ENCODE measurements at places on chromosomes 11 and 22. TPM values are rescaled to one million over a fixed set of nuclear protein-coding genes. Genes with fewer than 3 reads are reported as not detected.

The PKNOX2 gene
- 30.2 TPM for total RNA-seq

- no peaks in the 10 kb centered on the region for H3K27me3 ChIP-seq
These were observed 103.5 kb upstream of the OR5AK2 start for GRCh38 chr11:56885177-56885576.

GRCh38 chr11:58726737-58727414 lies 4.9 kb downstream of the GLYAT start:
- no peak overlapping the region for H3K27ac ChIP-seq
- no peak overlapping the region for H3K4me3 ChIP-seq
- H3K27me3 ChIP-seq, result no peaks in the 10 kb centered on the region

DNA sequence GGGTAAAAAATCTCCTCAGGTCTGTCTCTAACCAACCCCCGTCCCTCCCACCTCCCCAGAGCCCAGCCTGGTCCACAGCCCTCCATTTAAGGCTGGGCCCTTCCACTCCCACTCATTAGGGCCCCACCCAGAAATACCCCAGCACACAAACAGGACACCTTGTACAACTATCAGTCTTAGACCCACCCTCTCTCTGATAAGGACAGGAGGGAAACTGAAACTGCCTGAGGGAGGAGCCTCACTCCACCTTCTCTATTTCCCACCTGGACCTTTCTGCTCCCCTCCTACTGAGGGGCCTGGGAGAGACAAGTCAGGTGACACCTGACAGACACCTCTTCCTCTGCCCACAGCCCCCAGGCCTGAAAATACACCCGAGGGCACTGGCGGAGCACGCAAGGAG lies 90.2 kb downstream of the PLEKHA7 start:
- no peaks in the 10 kb centered on the region for H3K36me3 ChIP-seq
- H3K4me1 ChIP-seq, result peaks cover 22% of the 10 kb centered on the region
- no peaks in the 10 kb centered on the region for H3K27me3 ChIP-seq
- no peak for DNase-seq
- peak overlapping the region; percentile 45 for H3K27ac ChIP-seq

DNA sequence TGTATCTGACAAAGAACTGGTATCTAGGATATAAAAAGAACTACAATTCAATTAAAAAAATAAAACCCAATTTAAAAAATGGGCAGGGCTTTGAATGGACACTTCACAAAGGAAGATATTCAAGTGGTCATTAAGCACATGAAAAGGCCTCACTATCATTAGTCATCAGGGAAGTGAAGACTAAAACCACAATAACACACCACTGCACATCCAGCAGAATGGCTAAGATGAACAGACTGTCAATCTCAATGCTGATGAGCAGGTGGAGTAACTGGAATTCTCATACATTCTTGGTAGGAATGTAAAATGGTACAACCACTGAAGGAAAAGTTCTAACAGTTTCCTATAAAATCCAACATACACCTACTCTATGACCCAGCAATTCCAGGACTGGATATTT lies 8.9 kb downstream of the HPS4 start:
- no peaks in the 10 kb centered on the region for H3K4me1 ChIP-seq
- H3K27ac ChIP-seq, result no peak overlapping the region
- H3K4me3 ChIP-seq, result no peak overlapping the region

The INPP5J gene
- total RNA-seq, result 1.6 TPM

DNA sequence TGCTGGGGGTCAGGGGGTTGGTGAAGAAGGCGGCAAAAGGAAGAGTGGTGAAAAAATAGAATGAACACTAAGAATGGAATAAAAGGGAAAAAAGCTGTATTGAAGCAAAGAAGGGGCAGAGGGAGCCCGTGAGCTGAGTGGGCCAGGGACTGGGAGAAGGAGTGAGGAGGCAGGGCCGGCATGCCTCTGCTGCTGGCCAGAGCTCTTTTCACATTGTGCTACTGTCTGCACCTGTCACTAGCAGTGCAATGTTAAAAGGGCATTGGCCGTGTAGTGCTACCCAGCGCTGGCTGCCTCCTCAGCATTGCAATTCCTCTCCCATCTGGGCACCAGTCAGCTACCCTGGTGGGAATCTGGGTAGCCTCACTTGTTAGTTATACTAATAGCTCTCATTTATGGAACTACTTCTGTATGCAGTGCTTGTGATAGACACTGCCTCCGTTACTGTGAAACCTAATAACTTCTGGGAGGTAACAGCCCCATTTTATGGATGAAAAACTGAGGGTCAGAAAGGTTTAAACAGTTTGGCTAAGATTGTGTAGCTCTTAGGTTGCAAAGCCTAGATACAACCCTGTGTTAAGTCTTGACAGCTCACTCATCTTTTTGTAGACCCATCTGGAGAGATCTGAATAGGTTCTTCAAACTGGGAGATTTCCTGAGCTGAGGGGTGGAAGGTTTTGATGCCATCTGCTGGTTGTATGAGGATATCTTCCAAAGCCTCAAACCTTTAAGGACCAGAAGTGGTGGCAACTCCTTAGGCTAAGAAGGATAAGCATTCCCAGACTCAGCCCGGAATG lies 8.5 kb downstream of the YPEL4 start:
- no peak overlapping the region for H3K27ac ChIP-seq
- no peaks in the 10 kb centered on the region for H3K36me3 ChIP-seq
- peaks cover 22% of the 10 kb centered on the region for H3K4me1 ChIP-seq

DNA sequence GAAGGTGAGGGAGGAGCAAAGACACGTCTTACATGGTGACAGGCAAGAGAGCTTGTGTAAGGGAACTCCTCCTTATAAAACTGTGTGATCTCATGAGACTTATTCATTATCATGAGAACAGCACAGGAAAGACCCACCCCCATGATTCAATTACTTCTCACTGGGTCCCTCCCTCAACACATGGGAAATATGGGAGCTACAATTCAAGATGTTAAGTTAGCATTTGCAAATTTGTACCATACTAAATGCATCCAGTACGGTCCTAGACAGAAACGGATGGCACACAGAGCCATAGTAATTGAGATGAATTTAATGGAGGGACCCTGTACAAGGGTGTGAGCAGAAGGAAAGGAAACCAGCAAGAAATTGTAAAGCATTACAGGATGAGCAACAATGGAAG lies 765.8 kb upstream of the API5 start:
- H3K4me3 ChIP-seq, result no peak overlapping the region
- DNase-seq, result no peak
- H3K4me1 ChIP-seq, result no peaks in the 10 kb centered on the region
- no peak overlapping the region for H3K27ac ChIP-seq

- H3K4me1 ChIP-seq, result no peaks in the 10 kb centered on the region
- H3K27me3 ChIP-seq, result no peaks in the 10 kb centered on the region
- H3K36me3 ChIP-seq, result no peaks in the 10 kb centered on the region
- no peak for DNase-seq
- H3K4me3 ChIP-seq, result no peak overlapping the region
These were observed 122.2 kb upstream of the PDGFD start for GRCh38 chr11:104286129-104286528.

- no peak overlapping the region for H3K4me3 ChIP-seq
- no peak for DNase-seq
- no peaks in the 10 kb centered on the region for H3K36me3 ChIP-seq
- H3K27me3 ChIP-seq, result no peaks in the 10 kb centered on the region
These were observed 5.8 kb downstream of the MYOD1 start for GRCh38 chr11:17725174-17725573.

The MOV10L1 gene
- total RNA-seq, result 5.6 TPM

The HIC2 gene
- total RNA-seq, result 8.0 TPM

GRCh38 chr11:20594274-20595061 lies 4.9 kb upstream of the SLC6A5 start:
- DNase-seq, result no peak
- H3K36me3 ChIP-seq, result no peaks in the 10 kb centered on the region
- H3K27ac ChIP-seq, result no peak overlapping the region
- no peak overlapping the region for H3K4me3 ChIP-seq

DNA sequence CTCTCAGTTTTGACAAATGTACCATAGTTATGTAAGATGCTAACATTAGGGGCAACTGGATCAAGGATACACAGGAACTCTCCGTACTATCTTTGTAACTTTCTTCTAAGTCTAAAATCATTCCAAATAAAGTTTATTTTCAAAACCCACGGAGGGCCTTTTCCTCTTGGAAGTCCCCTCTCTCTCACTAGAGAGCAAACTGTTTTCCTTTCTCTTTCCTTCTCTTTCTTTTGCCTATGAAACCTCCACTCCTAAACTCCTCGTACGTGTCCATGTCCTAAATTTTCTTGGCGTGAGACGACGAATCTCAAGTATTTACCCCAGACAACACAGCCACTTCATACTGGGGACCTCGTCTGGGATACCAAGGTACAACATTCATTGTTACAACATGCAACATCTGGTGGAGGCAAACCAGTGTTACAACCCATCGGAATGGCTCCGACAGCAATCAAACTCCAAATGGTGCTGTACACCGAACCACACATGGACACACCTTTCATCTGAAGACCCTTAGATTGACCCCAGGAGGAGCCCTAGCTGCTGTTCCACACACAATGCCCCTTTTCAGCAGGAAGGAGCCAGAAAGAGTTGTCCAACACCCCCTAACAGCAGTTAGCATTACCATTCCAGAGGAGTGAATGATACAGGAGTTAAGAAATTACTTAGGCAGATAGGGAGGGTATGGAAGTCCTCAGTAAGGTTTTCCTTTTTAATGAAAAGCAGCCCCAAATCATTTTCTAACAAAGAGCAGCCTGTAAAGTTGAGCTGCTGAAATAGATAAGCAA lies 108.1 kb downstream of the SGSM3 start:
- H3K27ac ChIP-seq, result no peak overlapping the region
- H3K27me3 ChIP-seq, result no peaks in the 10 kb centered on the region
- H3K4me3 ChIP-seq, result no peak overlapping the region
- no peaks in the 10 kb centered on the region for H3K36me3 ChIP-seq
- peaks cover 6% of the 10 kb centered on the region for H3K4me1 ChIP-seq
- DNase-seq, result no peak

DNA sequence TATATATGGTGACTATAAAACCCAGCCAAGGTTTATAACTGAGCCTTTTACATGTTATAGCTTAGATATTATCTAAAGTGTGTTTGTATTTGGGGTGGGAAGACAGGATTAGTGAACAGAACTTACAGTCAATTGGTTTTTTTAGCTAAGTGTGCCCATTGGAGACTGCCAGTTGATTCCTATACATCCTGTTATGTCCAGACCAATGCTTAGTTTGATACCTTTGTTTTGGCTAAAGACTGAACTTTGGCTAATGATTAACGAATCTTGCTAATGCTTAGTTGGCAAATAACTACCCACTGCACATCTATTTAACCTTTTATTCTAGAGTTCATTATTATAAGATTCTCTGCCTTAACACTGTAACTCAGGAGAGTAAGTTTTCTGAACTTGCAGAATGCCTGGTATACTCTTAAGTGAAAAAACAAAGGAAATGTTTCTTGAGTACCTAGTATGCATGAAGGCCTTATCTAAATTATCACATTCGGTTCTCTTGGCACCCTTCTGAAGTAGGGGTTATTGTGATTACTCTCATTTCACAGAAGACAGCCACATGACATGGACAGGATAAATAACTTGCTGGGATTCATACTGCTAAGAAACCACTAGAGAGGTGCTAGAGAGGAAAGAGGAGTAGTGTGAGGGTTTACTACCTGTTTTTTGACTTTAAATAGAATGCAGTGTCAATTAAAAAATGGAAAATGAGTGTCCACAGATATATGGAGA lies 54.0 kb downstream of the KREMEN1 start:
- H3K27ac ChIP-seq, result no peak overlapping the region
- H3K4me1 ChIP-seq, result no peaks in the 10 kb centered on the region
- H3K4me3 ChIP-seq, result no peak overlapping the region
- no peaks in the 10 kb centered on the region for H3K36me3 ChIP-seq
- DNase-seq, result no peak

The DCHS1 gene
- 29.3 TPM for total RNA-seq

GRCh38 chr11:69121021-69121420 lies 34.7 kb upstream of the SMIM38 start:
- no peaks in the 10 kb centered on the region for H3K4me1 ChIP-seq
- H3K4me3 ChIP-seq, result no peak overlapping the region
- no peaks in the 10 kb centered on the region for H3K27me3 ChIP-seq
- no peaks in the 10 kb centered on the region for H3K36me3 ChIP-seq
- H3K27ac ChIP-seq, result no peak overlapping the region

GRCh38 chr11:124887667-124888013 lies 10.0 kb downstream of the ROBO4 start:
- peaks cover 13% of the 10 kb centered on the region for H3K4me1 ChIP-seq
- peak; percentile 10 for DNase-seq
- H3K27me3 ChIP-seq, result no peaks in the 10 kb centered on the region
- H3K4me3 ChIP-seq, result no peak overlapping the region
- H3K27ac ChIP-seq, result no peak overlapping the region

The CFAP300 gene
- 2.1 TPM for total RNA-seq

The MS4A6E gene
- total RNA-seq, result not detected

The OR52A1 gene
- not detected for total RNA-seq

- DNase-seq, result no peak
- H3K36me3 ChIP-seq, result no peaks in the 10 kb centered on the region
- H3K4me1 ChIP-seq, result peaks cover 3% of the 10 kb centered on the region
- H3K4me3 ChIP-seq, result no peak within 1 kb of the TSS
- no peak within 1 kb of the TSS for H3K27ac ChIP-seq
- no peaks in the 10 kb centered on the region for H3K27me3 ChIP-seq
These were observed at the start of gene RASSF10 for GRCh38 chr11:13008625-13009475. Gene RASSF10, plus strand, starts transcription at chr11:13009316. Its CDS starts 261 bp downstream, at chr11:13009577.

DNA sequence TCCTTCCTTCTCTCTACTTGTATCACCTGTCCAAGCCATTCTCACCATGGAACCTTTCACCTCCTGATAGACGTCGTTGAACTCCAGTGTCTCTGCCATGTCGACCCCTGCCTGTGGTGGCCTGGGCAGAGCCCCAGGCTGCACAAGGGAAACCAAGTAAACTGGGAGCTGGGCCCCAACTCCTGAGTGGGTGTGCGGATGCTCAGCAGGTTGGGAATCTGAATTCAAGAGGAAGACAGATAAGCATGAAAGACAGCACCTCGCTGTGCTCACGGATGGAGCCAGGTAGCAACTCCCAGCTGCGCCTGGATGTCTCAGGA lies 709 bp downstream of the SSRP1 start:
- no peaks in the 10 kb centered on the region for H3K27me3 ChIP-seq
- peak overlapping the region; percentile 83 for H3K4me3 ChIP-seq
- peak overlapping the region; percentile 84 for H3K27ac ChIP-seq

DNA sequence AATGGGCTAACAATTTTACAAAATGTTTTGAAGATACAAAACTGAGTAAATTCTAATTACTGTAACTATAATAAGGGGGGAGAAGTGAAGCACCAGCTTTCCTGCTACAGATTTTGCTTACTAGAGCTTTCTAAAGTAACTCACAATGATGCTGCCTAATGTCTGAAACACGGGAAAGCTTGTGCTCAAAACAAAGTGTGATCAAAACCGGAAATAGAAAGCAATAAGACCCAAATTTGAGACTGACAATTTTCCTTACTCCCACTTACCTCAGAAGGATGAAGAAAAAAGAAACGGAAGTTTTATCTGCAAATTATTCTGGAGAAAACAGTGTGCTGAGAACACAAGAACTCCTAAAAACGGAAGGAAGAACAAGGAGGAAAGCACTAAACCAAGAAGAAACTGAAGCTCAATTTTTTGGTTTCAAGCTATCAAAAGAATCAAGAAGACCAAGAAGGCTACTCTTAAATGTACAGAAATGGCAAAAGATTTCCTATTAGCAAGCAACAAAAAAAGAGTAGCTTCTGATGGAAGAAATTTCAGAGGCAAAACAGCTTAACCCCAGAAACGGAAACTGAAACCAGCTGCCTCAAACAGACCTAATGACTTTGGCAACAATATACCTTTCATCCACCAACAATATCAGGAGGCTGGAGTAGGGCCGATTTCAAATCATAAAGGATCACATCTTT lies 33.4 kb downstream of the AMBRA1 start:
- no peaks in the 10 kb centered on the region for H3K36me3 ChIP-seq
- H3K27ac ChIP-seq, result peak overlapping the region; percentile 71
- H3K27me3 ChIP-seq, result no peaks in the 10 kb centered on the region
- DNase-seq, result no peak
- peak overlapping the region; percentile 17 for H3K4me3 ChIP-seq

All from ovary (tissue), 10 donors.